ENCODE measurements at places on chromosomes 5 and 9.

GRCh38 chr9:86965636-86966395 is 18.5 kb upstream of the GAS1 start:
- DNase-seq: no peak

GRCh38 chr5:168132241-168132641 is 159.2 kb upstream of the WWC1 start:
- no peak for DNase-seq

DNA sequence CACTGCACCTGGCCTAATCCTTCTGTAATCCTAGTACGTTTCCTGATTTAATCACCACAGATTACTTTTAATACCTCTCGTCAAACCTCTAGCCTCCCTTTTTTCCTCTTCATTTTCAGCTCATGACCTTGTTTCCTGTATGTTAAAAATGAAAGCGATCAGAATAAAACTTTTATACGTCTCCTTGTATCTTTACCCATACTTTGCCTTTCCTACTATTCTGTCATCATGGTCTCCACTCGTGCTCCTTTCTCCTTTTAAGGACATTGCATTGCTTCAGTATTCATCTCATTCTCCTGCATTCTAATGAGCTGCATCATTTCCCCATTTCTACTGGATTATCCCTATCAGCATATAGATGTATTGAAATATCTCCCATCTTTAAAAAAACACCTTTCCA is 8.5 kb downstream of the CDC42SE2 start:
- DNase-seq: no peak

DNA sequence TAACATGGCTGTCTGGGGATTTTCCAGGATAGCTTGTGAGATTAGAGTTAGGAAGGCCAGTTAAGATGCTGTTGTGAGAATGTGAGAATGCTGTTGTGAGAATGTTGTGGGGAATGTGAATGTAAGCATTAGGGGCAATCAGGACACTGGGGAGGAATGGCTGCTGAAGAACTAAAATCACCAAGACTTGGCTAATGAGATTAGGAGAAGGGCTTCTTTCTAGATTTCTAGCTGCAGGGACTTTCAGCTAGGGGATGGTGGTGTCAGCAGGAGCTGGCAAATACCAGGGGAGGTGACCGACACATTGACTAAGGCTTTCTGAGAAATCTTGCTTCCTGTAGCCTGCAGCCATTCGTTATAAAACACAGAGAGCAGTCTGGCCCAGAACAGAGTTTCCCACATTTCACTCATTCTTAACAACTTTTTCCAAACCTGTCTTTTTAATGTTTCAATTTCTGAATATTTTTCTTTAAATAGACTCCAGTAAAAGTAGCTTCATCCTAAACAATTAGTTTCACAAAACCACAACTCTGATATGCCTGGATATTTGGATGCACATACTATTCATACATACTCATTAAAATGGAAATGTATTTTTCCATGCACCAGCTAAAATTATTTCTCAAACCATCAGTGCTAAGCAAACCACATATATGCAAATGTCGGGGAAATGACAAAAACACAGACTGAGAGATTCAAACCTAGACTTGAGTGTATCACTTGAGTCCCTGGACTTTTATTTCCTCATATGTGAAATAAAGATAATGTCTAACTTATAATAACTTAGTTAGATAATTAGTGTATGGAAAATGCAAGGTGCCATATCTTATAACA is 89.3 kb upstream of the TNC start:
- no peak for DNase-seq

DNA sequence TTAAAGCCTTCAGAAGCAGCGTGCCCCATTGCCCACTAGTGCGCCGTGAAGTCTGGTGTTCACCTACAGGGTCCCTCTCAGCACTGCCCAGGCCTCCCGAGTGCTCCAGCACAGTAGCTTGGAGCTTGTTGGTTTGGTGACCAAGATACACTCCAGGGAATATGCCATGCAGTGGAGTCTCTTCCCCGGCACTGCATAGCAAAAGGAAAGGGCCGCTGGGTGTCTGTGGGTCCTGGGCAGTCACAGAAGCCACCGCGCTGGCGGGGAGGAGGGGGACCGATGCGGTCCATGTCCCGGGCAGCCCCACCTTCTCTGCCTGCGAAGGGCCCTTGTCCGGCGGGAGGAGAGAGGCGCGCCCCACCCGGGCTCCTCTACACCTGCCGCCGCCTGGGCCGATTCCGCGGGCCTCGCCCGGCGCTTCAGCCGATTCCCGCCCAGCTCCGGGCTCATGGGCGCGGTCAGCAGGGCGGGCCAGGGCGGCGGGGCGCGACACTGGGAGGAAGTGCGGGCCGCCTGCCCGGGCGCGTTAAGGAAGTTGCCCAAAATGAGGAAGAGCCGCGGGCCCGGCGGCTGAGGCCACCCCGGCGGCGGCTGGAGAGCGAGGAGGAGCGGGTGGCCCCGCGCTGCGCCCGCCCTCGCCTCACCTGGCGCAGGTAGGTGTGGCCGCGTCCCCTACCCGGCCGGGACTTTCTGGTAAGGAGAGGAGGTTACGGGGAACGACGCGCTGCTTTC is at the start of gene SYK:
SYK (plus strand) TSS at position 579 of the 732 bp plus-strand sequence. CDS start 42,080 bp downstream, outside the sequence.
- peak; percentile 84 for DNase-seq

- DNase-seq: no peak
Observed at GRCh38 chr5:128216285-128216684, 132.7 kb downstream of the SLC12A2 start.

- no peak for DNase-seq
Observed at GRCh38 chr9:124770359-124771020, 621 bp downstream of the NR6A1 start.

DNA sequence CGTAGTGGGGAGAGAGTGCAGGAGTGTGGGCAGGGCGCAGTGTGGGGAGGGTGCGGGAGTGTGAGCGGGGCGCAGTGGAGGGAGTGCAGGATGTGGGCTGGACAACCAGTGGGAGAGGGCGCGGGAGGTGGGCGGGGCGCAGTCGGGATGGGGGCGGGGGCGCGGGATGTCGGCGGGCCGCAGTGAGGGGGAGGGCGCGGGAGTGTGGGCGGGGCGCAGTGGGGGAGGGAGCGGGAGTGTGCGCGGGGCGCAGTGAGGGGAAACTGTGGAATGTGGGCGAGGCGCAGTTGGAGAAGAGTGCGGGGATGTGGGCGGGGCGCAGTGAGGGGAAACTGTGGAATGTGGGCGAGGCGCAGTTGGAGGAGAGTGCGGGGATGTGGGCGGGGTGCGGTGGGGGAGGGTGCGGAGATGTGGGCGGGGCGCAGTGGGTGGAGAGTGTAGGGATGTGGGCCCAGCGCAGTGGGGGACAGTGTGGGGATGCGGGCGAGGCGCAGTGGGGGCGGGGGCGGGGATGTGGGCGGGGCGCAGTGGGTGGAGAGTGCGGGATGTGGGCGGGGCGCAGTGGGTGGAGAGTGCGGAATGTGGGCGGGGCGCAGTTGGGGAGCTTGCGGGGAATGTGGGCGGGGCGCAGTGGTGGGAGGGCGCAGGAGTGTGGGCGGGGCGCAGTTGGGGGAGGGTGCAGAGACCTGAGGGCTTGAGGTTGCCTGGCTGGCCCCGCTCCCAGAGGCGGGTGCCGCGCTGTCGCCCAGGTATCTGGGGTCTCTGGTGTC is at the start of gene NXNL2:
NXNL2 (plus strand) TSS at position 723 of the 770 bp plus-strand sequence. CDS start 257 bp downstream, outside the sequence.
- DNase-seq: peak; percentile 10

GRCh38 chr9:37229882-37230482 is 109.6 kb downstream of the ZCCHC7 start:
- DNase-seq: no peak

DNA sequence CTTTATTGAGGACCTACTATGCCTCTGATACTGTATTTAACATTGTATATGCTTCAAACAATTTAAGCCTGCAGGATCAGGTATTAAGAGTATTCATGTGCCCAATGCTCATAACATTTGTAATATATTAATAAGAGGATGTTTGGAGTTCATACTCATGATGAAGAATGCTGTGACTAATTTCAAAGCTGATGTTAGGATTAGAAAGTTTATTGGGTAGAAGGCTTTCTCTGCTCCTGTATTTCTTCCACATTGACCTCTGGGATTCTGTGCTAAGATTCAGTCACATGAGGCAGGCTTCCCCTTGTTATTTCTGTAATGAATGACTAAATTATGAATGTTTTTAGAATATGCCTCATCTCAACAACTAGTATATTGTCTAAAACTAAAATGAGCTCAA is 456.4 kb downstream of the NFIB start:
- DNase-seq: no peak

GRCh38 chr5:135462304-135462703 is 10.2 kb upstream of the TIFAB start:
- peak; percentile 39 for DNase-seq

- no peak for DNase-seq
Observed at GRCh38 chr9:112726428-112726827, 8.5 kb upstream of the INIP start.

DNA sequence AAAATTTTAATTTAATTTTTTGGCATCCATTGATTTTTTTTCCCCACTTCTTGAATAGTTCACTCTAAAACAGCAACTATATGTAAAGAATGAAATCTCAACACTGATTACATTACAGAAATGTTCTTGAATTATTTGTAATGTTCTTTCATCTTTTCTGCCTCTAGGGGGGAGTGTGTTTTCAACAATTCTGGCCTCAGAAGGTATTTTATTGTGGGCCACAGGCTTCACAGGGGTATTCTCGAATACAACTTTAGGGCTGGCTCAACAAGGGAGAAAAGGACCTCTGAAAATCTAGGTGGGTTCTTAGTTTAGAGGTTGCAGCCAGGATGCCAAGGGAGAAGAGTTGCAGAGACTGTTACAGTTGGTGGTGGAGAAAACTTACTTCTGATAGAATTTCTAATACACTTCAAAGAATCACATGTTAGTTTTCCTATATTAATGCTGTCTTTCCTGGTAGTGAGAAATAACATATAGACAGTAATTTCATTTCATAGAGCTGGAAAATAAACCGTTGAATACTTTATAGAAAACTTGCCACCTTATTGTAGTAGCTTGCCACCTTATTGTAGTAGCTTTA is 3.6 kb upstream of the NPR3 start:
- peak; percentile 25 for DNase-seq

DNA sequence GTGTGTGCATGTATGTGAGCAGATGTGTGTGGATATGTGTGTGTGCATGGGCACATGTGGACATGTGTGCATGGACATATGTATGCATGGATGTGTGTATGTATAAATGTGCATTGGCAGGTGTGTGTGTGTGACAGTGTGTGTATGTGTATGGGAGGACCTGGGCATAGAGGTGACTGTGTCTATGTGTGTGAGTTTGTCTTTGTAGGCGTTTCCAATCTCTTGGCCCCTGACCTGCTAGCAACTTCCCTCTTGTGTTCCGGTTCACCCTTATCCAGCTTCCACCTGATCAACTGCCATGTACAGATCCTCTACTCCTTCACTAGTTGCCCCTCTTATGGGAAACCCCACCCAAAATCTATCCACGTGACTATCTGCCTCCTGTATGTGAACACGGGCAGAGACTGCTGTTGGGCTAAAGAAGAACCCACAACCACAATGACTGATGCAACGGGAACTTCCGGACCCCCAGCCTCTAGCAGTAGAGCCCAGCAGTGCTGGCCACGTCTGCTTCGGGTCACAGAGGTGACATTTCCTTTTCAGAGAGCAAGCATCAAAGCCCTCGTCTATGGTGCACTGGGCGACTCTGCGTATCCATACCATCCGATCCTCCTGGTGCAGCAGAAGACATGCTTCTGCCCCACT is 24.9 kb upstream of the GADD45G start:
- no peak for DNase-seq

- no peak for DNase-seq
Observed at GRCh38 chr5:36179950-36180349, 28.0 kb downstream of the SKP2 start.

DNA sequence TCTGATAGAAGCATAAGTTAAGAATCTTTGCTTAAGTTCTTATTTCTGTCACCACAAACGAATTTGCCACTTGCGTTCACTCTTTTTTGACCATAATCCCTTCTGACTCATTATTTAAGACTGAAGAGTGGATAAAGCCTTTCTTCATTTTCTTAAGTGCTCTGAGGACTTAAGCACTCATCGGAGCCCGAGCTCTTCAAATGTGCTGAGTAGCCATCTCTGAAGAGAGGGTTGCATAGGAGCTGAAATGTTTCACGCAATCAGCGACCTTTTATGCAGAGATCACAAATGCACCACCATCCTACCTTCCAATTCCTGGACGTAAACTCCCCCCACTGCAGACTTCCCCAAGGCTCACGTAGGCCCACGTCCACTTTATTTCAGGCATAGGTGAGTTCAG is 699.2 kb downstream of the IRX1 start:
- no peak for DNase-seq

GRCh38 chr9:134731497-134732391 is 90.1 kb downstream of the COL5A1 start:
- DNase-seq: no peak

- peak; percentile 85 for DNase-seq
Observed at GRCh38 chr9:21801683-21802417, 586 bp upstream of the MTAP start.

- no peak for DNase-seq
Observed at GRCh38 chr9:27528886-27529315, 713 bp downstream of the MOB3B start.

GRCh38 chr5:111782216-111782615 is 25.2 kb upstream of the NREP start:
- no peak for DNase-seq

- no peak for DNase-seq
Observed at GRCh38 chr9:35603506-35603985, 1.5 kb upstream of the TESK1 start.

DNA sequence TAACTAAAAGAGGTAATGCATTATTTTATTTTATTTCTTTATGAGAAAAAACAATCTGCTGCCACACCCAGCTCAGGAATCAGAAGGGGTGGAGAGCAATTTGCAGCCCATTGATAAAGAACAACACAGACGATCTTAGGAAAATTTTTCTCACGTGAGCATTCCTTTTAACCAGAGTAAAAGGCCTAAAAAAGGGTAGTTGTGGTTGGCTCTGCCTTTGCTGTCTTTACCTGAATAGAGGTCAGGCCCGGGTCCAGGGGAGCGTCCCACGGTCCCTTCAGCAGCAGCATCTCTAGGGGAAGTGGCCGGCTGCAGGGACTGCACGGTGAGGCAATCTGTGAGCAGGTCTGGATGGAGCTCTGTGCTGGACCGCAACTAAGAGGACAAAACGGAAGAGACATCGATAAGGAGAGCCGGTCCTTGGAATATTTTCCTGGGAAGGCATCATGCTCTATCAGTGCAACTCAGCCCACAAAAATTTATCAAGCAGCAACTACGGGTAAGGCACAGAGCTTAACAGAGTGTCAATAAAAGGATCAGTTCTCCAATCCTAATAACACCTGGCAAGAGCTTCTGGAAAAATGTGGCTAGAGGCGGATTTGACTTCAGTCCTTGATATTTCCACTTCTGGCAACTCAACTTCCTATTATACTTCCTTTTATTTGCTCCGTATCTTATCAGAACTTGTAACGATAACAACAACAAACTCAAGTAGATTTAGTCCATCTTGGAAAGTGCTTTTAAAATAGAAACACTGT is 372.8 kb upstream of the RFX3 start:
- no peak for DNase-seq

- peak; percentile 10 for DNase-seq
Observed at GRCh38 chr9:91589101-91589553, 165.5 kb upstream of the NFIL3 start.

GRCh38 chr5:159837860-159838259 is 78.4 kb upstream of the ADRA1B start:
- DNase-seq: no peak

- no peak for DNase-seq
Observed at GRCh38 chr9:32293091-32293490, 91.4 kb upstream of the ACO1 start.

GRCh38 chr5:125041798-125042197 is 295.4 kb upstream of the ZNF608 start:
- no peak for DNase-seq

GRCh38 chr9:3177146-3177761 is 333.4 kb upstream of the PUM3 start:
- DNase-seq: no peak

Measured in right kidney (tissue), 9 donors.